ENCODE measurements at places on chromosomes 12 and 14.

GRCh38 chr14:81396113-81396512 is 4.0 kb downstream of the STON2 start:
- no peak for DNase-seq

DNA sequence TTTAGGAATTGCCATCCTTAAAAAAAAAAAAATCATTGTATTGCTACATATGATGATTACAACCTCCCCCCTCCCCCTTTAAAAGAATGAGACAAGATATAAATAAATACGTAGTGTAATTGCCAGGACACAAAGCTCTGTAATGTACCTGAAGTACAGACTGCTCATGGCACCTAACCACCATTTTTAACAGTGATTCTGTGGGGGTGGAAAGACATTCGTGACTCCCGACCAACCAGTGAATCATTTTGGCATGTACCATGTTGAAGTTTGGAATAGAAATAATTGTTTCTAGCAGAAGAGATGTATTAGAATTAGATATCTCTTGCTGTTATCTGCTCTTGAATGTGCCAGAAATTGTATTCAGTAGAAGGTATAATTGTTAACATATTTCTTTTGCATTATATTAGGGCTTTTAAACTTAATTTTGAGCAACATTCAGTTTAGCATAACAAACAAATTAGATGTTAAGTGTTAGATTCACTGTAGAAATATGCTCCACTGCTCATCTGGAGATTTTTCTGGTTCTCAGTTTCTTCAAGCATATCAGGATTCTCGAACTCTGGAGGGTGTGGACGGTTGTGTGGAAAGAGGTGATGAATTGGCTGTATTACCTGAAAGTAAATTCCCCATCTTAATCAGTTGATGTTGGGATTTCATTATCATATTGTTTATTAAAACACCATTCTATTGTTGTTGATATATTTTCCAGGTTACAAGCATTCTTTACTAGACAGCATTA is 31.1 kb downstream of the FRS2 start:
- DNase-seq: no peak

DNA sequence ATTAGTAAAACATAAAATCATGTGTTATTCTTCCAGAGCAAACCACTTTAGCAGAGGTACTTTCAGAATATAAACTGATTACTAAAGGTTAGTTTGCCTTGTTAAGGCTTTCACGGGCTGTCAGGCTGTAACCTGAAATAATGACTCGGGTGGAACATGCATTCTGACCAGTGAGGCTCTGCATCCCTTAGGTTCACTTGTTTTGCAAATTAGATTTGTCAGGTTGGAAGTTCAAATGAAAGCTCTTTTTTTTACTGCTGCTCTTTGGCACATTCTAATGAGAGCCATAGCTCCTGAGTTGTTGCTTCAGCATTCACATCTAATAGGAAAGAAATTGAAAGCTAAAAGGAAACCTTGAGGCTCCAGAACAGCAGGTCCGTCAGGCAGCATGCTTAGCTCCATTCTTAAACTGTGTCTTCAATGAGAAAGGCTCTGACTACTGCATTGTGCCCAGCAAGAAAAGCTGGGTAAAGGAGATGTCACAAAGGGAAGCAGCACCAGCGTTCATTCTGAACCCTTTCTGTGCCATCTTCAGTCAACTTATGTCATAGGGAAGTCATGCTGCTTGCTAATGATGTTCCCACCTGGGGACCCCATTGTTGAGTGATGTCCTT is 445.5 kb upstream of the FBXO33 start:
- no peak for DNase-seq

DNA sequence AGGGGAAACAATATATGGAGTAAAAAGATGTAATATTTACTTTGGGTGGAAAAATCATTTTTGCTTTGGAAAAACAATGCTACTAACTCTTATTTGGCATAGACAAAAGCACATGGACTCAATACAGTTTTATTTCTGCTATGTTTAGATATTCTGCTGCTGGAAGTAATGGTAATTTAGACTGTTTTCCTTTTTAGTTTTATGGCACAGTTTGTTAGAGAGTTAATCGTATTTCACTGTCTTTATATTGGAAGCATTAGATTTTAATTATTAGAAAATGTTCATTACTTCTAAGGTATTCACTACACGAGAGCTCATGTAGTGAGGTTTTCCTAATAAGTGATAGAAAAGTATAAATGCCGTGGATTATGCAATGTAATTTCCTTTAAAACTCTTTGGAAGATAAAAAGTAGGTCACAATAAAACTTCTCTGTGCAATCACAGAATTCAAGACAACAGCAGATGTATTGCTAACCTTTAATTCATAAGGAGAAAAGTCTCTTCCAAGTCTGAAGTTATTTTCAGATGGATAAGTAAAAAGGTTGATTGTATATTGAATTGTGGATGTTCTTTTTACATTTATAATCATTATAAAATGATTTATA is 851.8 kb downstream of the TMTC2 start:
- DNase-seq: no peak

DNA sequence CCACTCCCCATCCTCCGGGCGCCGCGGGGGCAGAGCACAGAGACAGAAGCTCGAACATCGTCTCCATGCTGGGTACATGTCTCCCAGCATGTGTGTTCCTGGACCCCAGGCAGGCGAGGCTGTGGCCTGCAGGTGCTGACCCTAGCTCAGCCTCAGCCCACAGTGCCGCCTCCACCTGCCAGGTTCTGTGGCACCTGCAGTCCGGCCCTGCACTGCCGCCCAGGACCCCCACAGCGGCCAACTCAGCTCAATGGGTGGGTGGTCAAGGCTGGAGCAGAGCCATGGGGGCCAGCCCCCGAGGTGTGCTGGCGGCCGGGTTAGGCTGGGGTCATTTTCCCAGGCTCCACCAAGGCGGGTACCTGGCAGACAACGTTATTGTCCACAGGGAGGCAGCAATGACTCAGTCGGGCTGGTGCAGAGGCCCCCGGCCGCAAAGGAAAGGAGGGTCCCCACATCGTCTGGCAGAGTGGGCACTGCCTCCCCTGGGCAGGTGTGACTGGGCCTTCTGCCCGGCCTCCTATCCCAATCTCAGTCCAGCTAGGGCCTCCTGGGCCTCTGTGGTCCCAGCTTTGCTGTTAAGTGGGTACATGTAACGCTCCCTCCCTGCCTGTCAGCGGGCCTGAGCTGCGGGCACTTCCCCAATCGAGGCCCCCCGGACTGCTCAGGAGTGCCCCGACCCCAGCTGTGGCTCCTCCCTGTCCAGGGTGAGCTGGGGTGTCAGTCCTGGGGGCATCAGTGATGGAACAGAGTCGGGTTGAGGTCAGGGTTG is 20.2 kb upstream of the NUDT14 start:
- DNase-seq: no peak

DNA sequence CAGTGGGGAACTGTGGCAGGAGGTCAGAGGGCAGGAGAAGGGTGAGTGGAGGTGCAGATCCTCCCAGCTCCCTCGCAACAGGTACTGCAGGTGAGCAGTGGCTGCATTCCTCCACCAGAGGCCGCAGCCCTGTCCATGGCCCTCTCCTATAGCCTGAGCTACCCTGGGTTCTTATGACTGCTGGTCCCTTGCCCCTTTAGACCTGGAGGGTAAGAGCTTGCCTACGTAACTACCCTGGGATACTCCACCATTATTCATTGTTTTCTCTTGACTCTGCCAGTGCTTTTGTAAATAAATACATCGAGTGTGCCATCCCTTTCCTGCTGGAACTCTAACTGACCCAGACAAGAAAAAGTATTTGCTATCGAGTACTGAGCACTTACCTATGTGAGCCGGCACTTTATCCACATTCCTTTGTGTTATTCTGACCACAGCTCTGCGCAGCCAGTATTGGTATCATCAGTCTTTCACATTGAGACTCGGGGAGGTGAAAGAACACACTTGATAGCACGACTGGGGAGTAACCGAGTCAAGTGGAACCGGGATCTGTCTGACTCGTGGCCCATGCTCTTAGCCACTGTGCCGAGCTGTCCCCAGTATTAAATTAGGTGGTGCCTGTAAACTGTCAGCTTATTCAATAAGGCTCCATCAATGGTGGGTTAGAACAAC is 38.5 kb downstream of the LTBP2 start:
- no peak for DNase-seq

DNA sequence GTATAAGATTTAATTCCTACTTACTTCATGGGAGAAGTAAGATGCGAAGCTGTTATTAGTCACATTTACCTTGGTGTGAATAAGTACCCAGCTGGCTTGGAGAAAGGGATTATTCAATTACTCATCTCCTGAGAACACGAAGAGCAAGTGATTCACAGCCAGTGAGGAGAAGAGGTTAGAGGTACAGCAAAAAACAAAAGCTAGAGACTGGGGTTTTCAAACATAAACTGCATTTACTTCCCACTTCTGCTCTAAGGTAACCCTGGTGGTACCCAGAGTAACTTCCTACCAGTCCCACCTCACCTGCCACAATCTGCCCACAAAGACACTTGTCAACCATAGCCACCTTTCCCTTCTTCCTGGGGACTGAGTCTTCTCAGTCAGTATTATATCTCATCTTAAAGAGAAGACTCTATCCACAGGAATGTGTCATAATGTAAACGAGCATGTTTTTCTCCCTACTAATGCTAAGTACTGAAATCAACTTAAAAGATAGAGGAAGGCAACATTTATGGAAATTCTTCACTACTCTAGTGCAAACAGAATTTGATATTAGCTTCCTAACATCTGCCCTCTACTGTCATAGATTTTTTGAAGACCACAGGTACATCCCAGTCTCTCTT is 6.0 kb upstream of the IL22 start:
- DNase-seq: no peak

GRCh38 chr14:73758392-73759182 is 44.4 kb upstream of the PNMA1 start:
- DNase-seq: no peak

GRCh38 chr12:124188084-124188483 is 106.8 kb upstream of the RFLNA start:
- no peak for DNase-seq

GRCh38 chr14:26067786-26068459 is 529.9 kb downstream of the NOVA1 start:
- no peak for DNase-seq

- DNase-seq: no peak
These were observed 8.0 kb upstream of the LGMN start for GRCh38 chr14:92756446-92756845.

- DNase-seq: no peak
These were observed 134.4 kb downstream of the ADGRD1 start for GRCh38 chr12:131087991-131088700.

- DNase-seq: no peak
These were observed 125.9 kb downstream of the ZNF664 start for GRCh38 chr12:124098887-124099286.

DNA sequence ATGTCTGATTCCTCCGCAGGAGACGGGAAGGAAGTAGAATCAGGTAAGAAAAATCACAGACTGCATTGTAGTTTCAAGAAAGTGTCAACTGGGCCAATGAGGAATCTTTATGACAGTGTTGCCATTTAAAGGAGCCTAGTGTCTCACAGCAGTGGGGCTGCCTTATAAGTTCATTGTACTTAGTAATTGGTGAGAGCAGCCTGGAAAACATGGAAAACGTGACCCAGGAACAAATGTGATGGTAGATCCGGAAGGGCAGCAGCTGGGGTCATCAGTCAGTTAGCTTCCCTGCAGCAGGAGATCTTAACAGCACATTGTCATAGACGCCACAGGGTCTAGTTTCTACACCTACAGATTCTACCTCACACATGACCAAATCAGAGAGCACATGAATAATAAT is 630.0 kb upstream of the LMO3 start:
- no peak for DNase-seq

- no peak for DNase-seq
These were observed 39.4 kb downstream of the ZNF641 start for GRCh38 chr12:48311313-48311712.

GRCh38 chr12:42296503-42297109 is 29.3 kb downstream of the ZCRB1 start:
- DNase-seq: no peak

DNA sequence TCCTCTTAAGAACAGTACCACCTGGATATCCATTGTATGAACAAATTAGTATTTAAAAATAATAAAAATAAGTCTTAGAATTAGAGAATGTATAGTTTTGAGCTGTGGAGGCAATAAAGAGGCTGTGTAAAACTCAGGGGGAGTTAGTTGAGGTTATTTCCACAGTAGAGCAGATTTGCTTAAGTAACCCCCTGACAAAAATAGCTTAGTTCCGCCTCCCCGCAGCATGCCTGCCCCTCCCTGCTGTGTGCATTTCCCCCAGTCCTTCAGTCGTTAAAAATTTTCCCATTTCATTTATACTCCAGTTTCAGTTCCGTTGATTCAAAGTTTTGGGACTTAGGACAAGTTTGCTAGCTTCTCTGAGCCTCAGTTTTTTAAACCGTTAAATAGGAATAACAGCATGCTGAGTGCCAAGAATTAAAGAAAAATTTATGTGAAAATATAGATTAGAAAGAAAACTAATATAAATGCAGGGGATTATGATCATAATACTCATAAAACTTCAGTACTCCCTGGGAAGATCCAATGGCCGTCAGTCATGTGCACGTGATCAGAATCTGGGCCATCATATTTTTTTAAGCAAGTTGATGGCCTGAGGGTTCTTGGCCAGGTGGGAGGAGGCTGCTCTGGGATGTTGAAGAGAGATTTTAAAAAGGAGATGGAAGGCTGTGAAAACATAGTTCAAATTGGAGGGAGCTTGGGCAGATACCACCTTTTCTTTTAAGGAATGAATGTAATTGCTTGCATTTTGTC is 14.5 kb upstream of the SLC38A2 start:
- no peak for DNase-seq

DNA sequence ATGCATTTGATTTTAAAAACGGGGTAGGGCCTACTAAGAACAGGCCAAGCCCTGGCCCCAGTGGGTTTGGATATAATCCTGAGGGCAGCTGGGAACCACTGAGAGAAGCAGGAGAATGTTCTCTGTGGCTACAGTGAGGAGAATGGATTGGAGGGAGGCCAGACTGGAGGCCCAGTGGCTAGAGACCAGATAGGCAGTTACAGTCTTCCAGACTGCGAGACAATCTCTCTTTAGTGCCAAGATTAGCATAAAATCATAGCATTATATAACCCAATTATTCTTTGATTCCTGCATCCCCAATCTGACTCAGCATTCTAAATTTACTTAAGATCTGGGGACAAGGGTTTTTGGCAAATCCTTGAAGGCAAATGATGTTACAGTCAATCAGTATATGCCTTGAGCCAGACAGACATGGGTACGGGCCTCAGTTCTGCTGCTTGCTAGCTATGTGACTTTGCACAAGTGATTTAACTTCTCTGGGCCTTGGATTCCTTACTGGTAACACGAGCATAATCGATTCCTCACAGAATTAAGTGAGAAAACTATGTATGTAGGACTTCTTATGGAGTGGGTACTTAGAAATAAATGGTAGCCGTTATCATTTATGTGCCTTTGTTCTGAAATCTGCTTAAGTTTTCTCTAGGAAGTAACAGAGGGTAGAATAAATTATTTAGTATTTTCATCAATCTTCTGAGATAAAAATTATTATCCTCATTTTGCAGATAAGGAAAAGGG is 18.3 kb downstream of the NINJ2 start:
- no peak for DNase-seq

- no peak for DNase-seq
These were observed 69.6 kb downstream of the NT5DC3 start for GRCh38 chr12:103771466-103771865.

- no peak for DNase-seq
These were observed 28.6 kb downstream of the MAX start for GRCh38 chr14:65073605-65074201.

- DNase-seq: no peak
These were observed 39.7 kb downstream of the FOS start for GRCh38 chr14:75318353-75318752.
